ENCODE measurements at places on chromosomes 3 and 15.

DNA sequence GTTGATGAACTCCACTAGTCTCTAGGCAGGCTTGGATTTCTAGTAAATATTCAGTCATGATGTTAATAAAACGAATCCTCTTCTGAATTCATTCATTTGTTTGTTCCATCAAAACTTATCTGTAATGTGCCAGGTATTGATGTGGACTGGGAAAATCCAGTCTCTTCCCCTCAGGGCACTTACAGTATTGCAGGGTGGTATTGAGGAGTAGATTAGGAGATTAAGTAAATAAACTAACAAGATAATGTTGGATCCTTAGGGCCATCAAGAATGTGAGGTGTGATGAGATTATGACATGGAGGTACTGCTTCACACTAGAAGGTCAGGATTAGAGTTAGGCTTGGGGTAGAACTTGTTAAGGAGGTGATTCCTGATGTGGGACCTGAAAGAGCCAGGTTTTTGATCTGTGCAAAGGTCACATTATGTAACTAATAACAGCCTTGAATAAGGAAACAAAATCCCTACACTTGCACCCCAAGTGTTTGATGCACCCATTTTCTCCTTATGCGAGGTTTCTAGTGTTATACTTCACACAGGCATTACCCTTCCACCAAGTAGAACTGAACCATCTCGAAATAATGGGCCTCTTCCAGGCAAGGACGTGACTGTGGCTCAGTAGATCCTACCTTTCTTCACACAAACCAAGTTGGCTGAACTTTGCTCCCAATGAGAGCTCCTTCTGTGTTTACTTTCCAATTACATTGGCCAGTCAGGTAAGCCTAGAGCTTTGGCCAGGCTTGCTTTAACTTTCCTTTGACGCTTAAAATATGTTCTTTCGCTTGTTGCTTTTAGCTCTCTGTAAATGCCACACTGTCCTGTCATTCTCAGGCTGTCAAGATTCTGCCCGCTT is 16.7 kb downstream of the MCTP2 start:
- DNase-seq, result no peak

DNA sequence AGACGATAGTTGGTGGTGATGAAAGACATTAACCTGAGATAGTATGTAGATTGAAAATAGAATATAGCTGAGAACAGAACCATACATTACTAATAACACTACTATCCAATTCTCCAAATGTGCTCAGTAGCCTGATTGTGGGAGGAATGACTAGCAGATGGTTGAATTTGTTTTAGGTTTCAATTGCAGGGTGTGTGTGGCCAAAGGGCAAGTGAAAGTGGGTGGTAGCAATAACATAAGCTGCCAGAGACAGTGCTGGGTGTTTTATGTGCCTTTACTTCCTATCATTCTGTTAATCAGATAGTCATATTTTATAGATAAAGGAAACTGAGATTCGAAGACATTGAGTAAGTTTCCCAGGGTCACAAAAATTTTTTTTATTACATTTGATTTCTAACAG is 249.5 kb upstream of the ARL6 start:
- DNase-seq, result no peak

- DNase-seq, result no peak
Observed at GRCh38 chr3:51637144-51637940, 33.7 kb upstream of the TEX264 start.

GRCh38 chr3:126851934-126852333 is 131.0 kb upstream of the PLXNA1 start:
- no peak for DNase-seq

DNA sequence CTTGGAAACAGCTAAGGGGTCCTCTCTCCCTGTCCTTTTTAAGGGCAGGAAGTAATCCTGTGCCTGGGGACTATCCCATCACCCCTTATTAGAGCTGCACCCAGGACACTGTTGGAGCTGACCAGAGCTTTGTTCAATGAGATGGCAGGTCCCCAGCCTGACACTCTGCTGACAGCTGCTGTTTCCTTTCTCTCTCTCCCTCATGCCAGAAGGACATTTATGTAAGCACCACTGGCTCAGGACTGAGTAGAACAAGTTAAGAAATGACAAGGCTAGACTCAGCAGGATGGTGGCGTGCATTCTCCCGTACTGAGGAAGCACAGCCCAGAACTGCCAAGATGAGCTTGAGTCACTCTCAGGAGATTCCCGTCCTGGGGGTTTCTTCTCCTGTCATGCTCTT is 17.3 kb downstream of the GJD2 start:
- no peak for DNase-seq

DNA sequence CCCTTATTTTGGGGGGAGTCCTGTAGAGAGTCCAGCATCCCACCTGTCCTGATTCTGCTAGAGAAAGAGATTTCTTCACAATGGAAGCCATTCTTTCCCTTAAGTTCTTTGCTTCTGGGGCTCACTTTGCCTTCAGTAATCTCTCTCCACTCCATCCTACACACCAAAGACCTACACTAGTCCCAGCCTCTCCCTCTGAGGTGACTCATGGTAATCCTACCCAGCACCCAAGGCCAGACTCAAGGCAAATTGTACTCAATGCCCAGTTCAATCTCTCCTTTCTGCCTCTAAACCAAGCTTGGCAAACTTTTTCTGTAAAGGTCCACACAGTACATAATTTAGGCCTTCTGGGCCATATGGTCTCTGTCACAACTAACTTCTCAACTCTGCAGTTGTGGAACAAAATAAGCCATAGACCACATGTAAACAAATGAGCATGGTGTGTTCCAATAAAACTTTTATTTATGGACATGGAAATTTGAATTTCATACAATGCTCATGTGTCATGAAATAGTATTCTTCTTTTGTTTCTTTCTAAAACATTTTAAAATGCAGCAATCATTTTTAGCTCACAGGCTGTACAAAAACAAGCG is 72.5 kb downstream of the MRPL46 start:
- no peak for DNase-seq

All from CD4-positive, alpha-beta T cell treated with Interleukin-2 at 100 ng/mL for 4 hours (primary cell).